Type B pancreatic cell (in vitro differentiated cells): ENCODE measurements at places on chromosomes 7 and 10. TPM values are rescaled to one million over a fixed set of nuclear protein-coding genes. Genes with fewer than 3 reads are reported as not detected.

The PON3 gene
- 0.17 and 1.2 TPM in 2 replicates for total RNA-seq

The PALD1 gene
- 0.43 and 9.6 TPM in 2 replicates for total RNA-seq

The COBL gene
- 25.7 and 47.1 TPM in 2 replicates for total RNA-seq

DNA sequence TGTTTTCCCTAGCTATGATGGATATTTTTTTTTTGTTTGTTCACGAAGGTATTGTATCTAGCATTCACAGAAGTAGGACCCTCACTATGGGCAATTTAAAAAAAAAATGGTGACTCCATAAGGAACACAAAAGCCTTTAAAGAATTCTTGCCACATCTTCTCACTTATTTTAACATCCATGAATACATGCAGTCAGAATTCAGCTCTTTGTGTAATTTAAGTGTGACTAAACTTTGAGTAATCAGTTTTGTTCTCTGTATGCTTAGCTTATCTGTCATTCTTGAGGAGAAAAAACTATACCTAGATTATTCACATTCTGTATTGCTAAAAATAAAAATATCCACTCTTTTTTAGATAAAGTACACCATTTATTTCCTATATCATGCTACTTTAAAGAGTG, 313.2 kb upstream of the KCND2 start:
- DNase-seq, result no peak

- DNase-seq, result no peak
Measured at GRCh38 chr10:27446091-27446918, 57.8 kb upstream of the RAB18 start.

DNA sequence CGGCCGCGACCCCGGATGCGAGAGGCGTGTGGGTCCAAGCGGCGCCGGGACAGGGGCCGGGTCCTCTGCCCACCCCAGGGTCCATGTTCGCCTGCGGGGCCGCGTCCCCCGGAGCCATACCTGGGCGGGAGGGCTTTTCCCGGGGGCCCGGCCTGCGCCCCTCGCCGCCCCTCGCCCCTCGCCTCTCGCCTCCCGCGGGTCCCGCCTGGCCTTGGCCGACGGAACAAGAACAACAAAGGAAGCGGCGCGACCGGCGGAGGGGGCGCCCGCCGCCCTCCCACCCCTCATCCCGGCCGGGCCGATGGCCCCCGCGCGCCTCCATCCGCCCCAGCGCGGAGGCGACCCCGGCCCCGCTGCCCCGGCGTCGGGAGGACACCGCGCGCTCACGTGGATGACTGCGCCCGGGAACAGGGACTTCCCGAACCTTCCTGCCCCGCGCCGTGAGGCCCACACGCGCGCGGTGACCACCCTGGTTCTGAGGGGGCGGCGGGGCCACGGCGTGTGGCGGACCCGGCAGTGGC, 348.2 kb downstream of the DNAJB6 start:
- DNase-seq, result peak; percentile 63

DNA sequence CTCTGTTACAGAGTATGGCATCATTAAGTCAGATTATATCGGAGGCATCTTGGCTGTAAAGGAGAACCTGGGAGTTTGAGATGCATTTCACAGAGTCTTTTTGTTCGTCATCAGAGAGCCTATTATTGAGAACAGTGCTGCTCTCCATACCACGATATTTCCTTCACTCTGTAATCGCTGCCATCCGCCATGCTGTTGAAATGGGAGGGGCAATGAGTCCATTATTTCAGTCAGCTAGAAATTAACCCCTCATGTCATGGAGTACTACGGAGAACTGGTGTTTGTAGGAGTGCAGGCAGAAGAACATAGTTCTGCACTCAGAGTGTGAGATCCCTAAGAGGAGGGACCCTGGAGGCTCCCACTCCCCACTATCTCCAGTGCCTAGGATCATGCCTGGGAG, 59.2 kb downstream of the SLC16A12 start:
- DNase-seq, result no peak
